ENCODE measurements at places on chromosomes 12 and 14. TPM values are rescaled to one million over a fixed set of nuclear protein-coding genes. Genes with fewer than 3 reads are reported as not detected.

- no peak overlapping the region for H3K27ac ChIP-seq
- H3K4me1 ChIP-seq = peaks cover 44% of the 10 kb centered on the region
- peaks cover 14% of the 10 kb centered on the region for H3K36me3 ChIP-seq
- no peak overlapping the region for H3K4me3 ChIP-seq
- no peaks in the 10 kb centered on the region for H3K27me3 ChIP-seq
Measured at GRCh38 chr12:124432376-124432775, 135.0 kb downstream of the NCOR2 start.

DNA sequence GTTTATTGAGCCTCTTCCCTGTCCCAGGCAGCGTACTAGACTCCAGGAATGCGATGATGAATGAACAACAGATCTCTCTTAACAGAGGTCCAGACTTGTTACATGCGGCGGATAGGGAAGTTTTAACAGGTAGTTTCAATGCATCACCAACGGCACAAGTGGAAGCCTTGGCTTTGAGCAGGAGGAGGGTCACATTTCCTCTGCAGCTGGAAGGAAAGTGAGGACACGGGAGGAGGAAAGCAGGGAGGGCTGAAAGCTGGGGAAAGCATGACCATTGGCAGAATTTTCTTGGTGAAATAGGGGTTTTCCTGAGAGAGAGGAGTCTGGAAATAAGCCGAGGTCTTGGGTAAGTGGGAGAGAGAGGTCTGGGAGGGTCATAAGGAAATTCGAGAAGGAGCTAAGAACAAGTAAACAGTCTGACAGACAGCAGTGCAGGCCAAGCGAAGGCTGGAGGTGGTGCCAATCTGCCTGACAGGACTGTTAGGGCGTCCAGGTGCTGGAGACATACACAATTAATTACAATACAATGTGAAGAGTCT, 15.4 kb downstream of the BHLHE41 start:
- H3K27ac ChIP-seq = no peak overlapping the region
- no peak for DNase-seq
- peaks cover 9% of the 10 kb centered on the region for H3K27me3 ChIP-seq
- no peak overlapping the region for H3K4me3 ChIP-seq
- H3K36me3 ChIP-seq = no peaks in the 10 kb centered on the region

GRCh38 chr12:97368462-97369163, 94.0 kb upstream of the RMST start:
- no peaks in the 10 kb centered on the region for H3K36me3 ChIP-seq
- H3K27ac ChIP-seq = no peak overlapping the region
- H3K27me3 ChIP-seq = no peaks in the 10 kb centered on the region
- H3K4me3 ChIP-seq = no peak overlapping the region

DNA sequence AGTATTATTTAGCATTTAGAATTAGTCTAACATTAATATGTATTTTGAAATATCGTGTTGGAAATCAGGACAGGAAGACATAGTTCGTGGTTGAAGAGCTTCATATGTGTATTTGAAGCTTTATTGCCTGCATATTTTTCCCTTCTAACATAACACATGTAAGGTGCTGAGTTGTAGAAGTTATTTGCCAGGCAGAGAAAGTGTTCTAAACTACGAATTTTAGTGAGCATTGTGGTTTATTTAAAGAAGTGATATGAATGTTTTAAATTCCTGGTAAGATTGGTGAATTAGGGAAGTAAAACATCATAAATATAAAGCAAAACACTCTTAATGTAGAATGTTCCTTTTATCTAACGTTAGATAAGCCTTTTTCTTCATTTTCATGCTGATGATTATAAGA, 2.5 kb downstream of the RASSF3 start:
- H3K4me3 ChIP-seq = peak overlapping the region; percentile 73
- H3K27ac ChIP-seq = no peak overlapping the region
- DNase-seq = no peak
- peaks cover 35% of the 10 kb centered on the region for H3K4me1 ChIP-seq
- peaks cover 11% of the 10 kb centered on the region for H3K36me3 ChIP-seq
- no peaks in the 10 kb centered on the region for H3K27me3 ChIP-seq

DNA sequence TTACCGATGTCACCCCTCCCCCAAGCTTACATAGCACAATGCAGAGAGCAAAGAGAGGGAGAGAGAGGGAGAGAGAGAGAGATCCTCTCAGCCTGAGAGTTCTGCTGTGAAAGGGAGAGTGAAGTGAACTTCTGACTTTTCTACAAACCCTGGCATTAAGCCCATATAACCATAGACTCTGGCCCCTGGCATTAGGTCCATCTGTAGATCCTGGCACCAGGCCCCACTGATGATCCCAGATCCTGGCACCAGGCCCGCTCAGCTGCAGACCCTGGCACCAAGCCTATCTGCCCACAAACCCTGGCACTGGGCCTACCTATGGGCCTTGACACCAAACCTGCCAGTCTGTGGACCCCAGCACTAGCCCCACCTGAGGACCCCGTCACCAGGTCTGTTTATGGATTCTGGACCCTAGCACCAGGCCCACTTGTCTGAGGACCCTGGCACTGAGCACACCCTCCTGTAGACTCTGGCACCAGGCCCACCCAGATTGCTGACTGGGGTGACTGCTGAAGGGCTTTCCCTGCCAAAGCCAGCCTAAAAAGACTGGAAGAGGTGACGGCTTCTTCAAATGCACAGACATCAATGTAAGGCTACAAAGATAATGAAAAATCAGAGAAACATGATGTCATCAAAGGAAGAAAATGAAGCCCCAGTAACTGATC, 14.5 kb upstream of the KRT83 start:
- no peak overlapping the region for H3K4me3 ChIP-seq
- H3K36me3 ChIP-seq = no peaks in the 10 kb centered on the region
- peaks cover 4% of the 10 kb centered on the region for H3K27me3 ChIP-seq

DNA sequence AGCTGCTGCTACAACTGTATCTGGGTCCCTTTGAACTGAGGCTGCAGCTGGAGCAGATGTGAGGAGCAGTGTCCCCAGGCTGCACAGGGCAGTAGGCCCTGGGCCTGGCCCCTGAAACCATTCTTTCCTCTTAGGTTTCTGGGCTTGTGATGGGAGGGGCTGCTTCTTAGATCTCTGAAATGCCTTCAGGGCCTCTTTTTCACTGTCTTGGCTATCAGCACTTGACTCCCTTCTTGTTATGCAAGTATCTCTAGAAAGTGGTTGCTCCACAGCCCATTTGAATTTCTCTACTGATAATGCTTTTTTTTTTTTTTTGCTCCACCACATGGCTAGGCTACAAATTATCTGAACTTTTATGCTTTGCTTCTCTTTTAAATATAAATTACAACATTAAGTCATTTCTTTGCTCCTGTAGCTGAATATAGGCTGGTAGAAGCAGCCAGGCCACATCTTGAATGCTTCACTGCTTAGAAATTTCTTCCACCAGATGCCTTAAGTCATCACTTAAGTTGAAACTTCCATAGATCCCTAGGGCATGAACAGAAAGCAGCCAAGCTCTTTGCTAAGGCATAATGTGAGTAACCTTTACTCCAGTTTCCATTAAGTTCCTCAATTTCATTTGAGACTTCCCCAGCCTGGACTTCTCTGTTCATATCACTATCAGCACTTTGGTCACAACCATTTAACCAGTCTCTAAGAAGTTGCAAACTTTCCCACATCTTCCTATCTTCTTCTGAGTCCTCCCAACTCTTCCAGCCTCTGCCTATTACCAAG, 41.1 kb downstream of the ACSM4 start:
- H3K4me3 ChIP-seq = no peak overlapping the region
- no peak overlapping the region for H3K27ac ChIP-seq
- H3K4me1 ChIP-seq = peaks cover 7% of the 10 kb centered on the region
- H3K27me3 ChIP-seq = no peaks in the 10 kb centered on the region

DNA sequence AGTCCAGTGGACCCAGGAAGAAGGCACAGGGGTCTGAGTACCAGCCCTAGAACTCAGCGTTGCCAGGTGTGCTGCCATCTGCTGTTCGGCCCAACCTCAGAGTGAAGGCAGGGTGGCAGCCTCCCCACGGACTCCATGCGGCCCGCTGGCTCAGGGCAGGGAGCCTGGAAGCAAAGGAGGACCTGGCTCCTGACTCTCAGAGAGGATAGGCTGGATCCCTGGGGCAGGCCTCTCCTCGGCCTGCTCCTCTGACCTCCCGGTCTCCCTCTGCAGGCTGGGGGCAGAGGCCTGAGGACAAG, 10.1 kb downstream of the MCRS1 start:
- DNase-seq = no peak
- H3K36me3 ChIP-seq = peaks cover 65% of the 10 kb centered on the region
- peaks cover 7% of the 10 kb centered on the region for H3K4me1 ChIP-seq
- no peaks in the 10 kb centered on the region for H3K27me3 ChIP-seq
- H3K4me3 ChIP-seq = no peak overlapping the region
- no peak overlapping the region for H3K27ac ChIP-seq

DNA sequence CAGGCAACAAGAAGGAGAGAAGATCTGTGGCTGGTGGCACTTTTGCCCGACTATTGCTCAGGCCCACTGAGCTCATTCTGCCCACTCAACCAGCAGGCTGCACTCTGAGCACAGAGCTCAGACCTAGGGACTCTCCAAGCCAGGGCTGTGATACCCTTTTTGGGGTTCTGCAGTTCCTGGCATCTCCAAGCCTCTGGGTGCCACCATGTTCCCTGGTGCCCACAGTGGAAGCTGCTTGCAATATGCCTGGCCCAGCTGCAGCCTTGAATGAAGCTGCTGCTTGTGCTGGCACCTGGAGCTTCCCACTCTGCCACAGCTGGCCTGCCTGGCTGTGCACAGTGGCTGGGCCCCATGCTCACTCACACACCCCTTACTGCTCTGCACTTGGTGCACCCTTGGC, 236.1 kb downstream of the ADGRD1 start:
- no peak overlapping the region for H3K27ac ChIP-seq
- H3K4me1 ChIP-seq = no peaks in the 10 kb centered on the region
- no peak for DNase-seq
- no peak overlapping the region for H3K4me3 ChIP-seq
- H3K27me3 ChIP-seq = no peaks in the 10 kb centered on the region
- H3K36me3 ChIP-seq = no peaks in the 10 kb centered on the region

DNA sequence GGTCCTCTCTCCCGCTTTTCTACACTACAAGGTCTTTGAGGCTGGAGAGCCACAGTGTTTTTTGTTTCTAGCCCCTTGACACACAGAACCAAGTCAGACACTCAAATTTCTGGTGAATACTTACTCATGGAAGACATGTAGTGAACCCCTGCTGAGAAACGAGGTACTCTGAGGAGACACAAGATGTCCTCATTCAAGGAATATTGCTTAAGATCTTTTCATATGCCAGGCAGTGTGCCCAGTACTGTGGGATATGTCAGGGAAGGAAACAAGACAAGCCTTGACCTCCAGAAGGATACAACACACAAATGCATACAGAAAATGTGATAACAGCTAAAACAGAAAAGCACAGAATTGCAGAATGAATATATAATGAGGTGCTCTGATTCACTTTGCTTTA, 75.9 kb downstream of the TMTC1 start:
- H3K4me3 ChIP-seq = no peak overlapping the region
- no peaks in the 10 kb centered on the region for H3K27me3 ChIP-seq
- H3K27ac ChIP-seq = no peak overlapping the region
- no peaks in the 10 kb centered on the region for H3K4me1 ChIP-seq

DNA sequence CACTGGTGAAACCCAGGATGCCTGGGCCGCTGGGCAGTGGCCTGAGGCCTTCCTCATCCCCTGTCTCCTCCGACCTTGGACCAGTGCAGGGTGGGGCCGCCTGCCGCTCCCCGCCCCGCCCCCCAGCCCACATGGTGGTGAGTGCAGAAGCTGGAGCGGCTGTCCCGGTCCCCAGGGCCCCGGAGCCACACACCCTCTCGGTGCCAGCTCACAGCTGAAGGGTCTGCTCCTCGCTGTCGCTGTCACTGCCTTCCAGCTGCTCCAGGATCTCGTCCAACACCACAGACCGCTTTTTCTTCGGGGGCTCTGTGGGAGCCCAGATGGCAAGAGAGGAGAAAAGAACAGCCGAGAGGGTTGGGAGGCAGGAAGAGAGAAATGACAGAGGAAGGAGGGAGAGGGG, 143.1 kb downstream of the RBM19 start:
- H3K36me3 ChIP-seq = peaks cover 2% of the 10 kb centered on the region
- no peak overlapping the region for H3K4me3 ChIP-seq
- no peaks in the 10 kb centered on the region for H3K27me3 ChIP-seq
- H3K27ac ChIP-seq = no peak overlapping the region
- no peak for DNase-seq

- no peak overlapping the region for H3K27ac ChIP-seq
- no peak for DNase-seq
- no peaks in the 10 kb centered on the region for H3K27me3 ChIP-seq
- H3K36me3 ChIP-seq = no peaks in the 10 kb centered on the region
- H3K4me1 ChIP-seq = no peaks in the 10 kb centered on the region
Measured at GRCh38 chr14:52078721-52079120, 9.9 kb upstream of the NID2 start.

DNA sequence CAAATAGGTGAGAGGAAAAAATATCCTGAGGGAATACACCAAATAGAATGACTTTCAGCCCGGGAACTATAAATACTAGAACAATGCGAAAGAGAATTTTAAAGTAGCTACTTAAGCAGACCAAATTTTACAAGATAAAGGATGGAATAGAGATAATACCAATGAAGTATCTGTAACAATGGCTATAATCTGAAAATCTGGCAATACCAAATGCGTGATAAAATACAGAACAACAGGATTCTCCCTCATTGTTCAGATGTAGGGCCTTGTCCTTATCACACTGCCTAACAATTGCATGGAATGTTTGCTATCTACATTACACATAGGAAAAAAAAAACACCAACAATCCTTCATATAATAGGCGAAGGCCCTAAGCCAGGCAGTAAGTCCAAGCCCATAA, 815.4 kb upstream of the MDGA2 start:
- no peak overlapping the region for H3K27ac ChIP-seq
- H3K4me1 ChIP-seq = no peaks in the 10 kb centered on the region
- H3K36me3 ChIP-seq = no peaks in the 10 kb centered on the region

GRCh38 chr14:69554500-69554899, 20.2 kb downstream of the CCDC177 start:
- no peak for DNase-seq
- no peaks in the 10 kb centered on the region for H3K36me3 ChIP-seq
- peaks cover 2% of the 10 kb centered on the region for H3K27me3 ChIP-seq
- no peak overlapping the region for H3K27ac ChIP-seq
- H3K4me1 ChIP-seq = no peaks in the 10 kb centered on the region
- no peak overlapping the region for H3K4me3 ChIP-seq

GRCh38 chr14:75230140-75230792, 48.4 kb upstream of the FOS start:
- peaks cover 66% of the 10 kb centered on the region for H3K4me1 ChIP-seq
- no peaks in the 10 kb centered on the region for H3K36me3 ChIP-seq
- H3K27me3 ChIP-seq = no peaks in the 10 kb centered on the region

DNA sequence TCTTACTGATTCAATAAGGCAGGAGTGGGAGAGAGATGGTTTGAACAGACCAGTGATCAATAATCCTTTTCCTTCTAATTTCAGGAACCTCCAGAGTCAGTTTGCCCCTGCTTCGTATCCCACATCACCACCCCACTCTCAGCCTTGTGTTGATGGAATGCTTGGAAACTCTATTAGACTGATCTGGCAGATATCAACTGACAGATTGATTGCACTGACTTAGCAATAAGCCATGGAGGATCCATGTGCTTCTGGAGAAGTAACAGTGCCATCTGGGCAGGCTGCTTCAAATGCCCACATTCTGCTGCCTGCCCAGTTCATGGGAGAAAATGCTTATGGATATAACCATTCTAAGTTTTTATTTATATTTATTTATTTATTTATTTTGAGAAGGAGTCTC, 218.0 kb downstream of the SLC2A13 start:
- H3K4me3 ChIP-seq = no peak overlapping the region
- DNase-seq = no peak
- H3K36me3 ChIP-seq = no peaks in the 10 kb centered on the region
- H3K27me3 ChIP-seq = no peaks in the 10 kb centered on the region
- no peaks in the 10 kb centered on the region for H3K4me1 ChIP-seq
- no peak overlapping the region for H3K27ac ChIP-seq

Gene GPD1
- total RNA-seq = not detected

Gene INSM2
- total RNA-seq = not detected

Gene TAS2R8
- total RNA-seq = not detected

Gene DCN
- total RNA-seq = 0.90 TPM

Gene KRT73
- 12.4 TPM for total RNA-seq
